ENCODE measurements at places on chromosomes 11 and 22. TPM values are rescaled to one million over a fixed set of nuclear protein-coding genes. Genes with fewer than 3 reads are reported as not detected.

TMPRSS6 gene
- total RNA-seq: 7.1 TPM

OSBP2 gene
- 2.1 TPM for total RNA-seq

C1QTNF5 gene
- total RNA-seq: not detected

SGSM1 gene
- total RNA-seq: 0.19 TPM

SLC16A8 gene
- total RNA-seq: not detected
